Coronary artery (tissue), 2 donors: ENCODE measurements at places on chromosomes 4 and X.

DNA sequence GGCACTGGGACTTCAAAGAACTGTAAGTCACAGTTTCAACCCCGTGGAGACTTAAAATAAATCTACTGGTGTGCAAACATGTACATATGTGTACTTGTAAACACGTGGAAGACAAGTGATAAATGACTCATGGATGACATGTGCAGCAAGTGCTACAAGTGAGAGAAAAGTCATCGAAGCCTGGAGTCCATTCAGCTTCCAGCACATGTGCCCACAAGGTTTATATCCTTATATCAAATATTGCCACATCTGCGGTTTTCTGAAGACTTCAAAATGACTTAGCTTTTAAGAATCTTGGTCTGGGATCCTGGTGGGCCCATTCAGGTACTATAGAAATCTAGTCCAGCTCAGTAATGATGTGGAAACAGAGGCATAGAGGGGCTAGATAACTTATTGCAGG is 33.0 kb upstream of the TTC29 start:
- no peak for DNase-seq

- no peak for DNase-seq
These were observed 198.1 kb upstream of the NUDT6 start for GRCh38 chr4:123120473-123120872.

DNA sequence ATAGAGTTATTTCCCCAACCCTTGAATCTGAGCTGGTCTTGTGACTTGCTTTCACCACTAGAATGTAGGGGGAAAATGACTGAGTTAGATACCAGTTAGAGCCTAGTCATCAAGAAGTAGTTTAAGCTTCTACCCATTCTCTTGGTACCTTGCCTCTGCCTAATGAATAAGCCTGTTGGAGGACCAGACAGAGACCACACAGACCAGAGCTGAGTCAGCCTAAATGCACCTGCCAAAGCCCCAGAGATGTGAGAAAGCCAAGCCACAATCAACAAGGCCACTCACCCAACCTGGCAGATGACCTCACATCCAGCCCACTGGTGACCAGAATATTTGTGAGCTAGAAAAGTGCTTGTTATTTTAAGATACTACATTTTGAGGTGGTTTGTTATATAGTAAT is 85.2 kb upstream of the DCLK2 start:
- DNase-seq: no peak

DNA sequence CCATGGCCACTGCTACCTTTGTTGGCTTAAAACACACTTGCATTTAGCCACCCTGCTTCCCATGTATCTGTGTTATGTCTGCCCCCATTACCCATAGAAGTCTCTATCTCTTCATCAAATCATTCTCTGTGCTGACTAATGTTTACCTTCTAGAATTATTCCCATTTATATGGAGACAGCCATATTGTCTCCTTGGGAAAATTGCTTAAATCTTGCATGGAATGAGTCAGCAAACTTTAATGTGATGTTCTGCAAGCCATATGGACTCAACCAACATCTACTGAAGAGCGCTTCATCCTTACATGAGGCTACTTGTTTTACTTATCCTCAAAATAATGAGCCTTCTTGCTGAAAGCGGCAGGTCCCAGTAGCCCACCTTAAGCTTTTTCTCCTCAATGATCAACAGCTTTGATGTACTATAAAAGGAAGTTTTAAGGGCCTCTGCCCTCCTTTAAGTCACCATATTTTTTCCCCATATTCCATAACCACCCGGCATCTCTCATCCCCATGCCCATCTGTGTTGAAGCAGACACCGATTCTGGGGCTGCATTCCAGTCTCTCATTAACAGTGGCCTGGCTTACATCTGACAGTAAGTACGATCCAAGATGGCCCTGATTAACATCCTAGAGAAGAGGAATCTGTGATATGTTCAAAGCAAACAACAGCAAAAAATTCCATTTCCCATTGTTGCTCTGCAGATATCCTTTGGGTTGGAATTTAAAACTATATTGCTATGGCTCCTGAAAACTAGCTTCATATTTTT is 130.4 kb downstream of the ARHGAP6 start:
- DNase-seq: no peak

GRCh38 chr4:80219301-80220025 is 22.2 kb downstream of the PRDM8 start:
- DNase-seq: no peak

DNA sequence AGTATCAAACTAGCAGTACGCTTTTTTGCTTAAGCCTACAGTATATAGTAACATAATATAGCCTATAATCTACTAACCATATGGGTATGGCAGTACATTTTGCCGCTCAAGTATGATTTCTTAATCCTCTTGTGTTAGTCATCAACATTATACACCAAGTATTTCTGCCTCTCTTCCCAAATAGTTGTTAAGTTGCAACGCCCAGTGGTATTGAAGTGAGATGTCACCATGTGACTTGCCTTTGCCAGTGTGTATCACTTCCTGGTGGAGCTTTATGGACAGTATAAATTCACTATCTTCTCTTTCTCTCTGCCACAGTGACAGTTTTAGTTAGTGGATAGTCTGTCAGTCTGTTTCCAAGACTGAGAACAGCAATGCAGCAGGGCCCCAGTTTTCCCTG is 535.5 kb downstream of the PDHA2 start:
- DNase-seq: no peak

DNA sequence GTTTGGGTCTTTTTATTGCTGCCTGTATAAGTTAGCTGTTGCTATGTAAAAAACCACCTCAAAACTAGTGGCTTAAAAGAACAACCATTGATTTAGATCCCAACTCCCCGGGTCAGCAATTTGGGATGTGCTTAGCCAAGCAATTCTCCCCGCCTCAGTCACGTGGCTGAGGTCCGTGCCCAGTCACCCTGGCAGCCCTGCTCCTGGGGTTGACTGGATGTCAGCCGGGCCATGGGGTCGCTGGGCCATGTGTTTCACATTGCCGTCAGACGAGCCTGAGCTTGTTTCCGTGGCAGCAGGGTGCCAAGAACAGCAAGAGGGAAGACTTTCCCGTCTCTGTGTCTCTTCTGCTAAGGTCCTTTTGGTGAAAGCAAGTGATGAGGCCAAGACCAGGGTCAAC is 345.7 kb upstream of the FAT1 start:
- DNase-seq: no peak

- no peak for DNase-seq
These were observed 105.3 kb upstream of the NKX1-1 start for GRCh38 chr4:1511441-1512041.

DNA sequence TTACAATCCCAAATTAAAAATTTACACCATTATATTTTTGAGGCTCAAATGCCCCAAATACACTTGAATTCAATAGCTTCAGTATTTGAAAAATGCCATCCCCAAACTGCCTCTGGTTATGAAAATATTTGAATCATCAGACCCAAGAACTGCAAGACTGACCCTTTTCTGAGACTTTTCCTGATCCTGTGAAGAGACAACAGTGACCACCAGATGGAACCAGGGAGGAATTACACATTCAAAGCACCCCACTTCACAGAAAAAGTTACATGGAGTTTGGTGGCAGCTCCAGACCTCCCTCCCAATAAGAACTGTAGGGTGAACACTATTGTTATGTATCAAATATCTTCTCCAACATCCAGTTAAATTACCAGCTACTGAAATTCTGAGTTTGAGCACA is 44.0 kb upstream of the SCD5 start:
- DNase-seq: no peak

DNA sequence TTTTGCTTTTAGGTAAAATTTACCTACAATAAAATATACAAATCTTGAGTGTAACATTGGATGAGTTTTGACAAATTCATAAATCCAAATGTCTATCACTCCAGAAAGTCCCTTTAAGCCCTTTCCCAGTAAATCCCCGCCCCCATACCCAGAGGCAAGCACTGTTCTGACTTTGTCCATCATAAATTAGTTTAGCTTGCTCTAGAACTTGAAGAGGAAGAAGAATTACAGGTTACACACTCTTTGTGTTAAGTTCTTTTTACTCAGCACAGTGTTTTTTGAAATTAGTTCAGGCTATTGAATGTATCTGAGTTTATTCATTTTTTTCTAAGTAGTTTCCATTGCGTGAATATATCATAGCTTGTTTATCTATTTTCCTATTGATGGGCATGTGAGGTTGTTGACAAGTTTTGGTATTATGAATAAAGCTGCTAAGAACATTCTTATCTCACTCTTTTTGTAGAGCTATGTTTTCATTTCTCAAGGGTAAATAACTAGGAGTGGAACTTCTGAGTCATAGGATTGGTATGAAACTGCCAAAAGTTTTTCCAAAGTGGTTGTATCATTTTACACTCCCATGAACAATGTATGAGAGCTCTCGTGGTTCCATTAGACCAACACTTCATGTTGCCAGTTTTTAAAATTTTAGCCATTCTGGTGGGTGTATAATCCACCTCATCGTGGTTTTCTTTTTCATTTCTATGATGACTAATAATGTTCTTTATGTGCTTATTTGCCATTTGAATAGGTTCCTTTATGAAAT is 22.4 kb upstream of the HPSE start:
- DNase-seq: no peak

GRCh38 chrX:77597090-77597489 is 149.9 kb downstream of the FGF16 start:
- DNase-seq: no peak

GRCh38 chrX:8868906-8869305 is 67.7 kb upstream of the FAM9A start:
- DNase-seq: no peak

- no peak for DNase-seq
These were observed 8.4 kb upstream of the SORBS2 start for GRCh38 chr4:185820146-185821028.

DNA sequence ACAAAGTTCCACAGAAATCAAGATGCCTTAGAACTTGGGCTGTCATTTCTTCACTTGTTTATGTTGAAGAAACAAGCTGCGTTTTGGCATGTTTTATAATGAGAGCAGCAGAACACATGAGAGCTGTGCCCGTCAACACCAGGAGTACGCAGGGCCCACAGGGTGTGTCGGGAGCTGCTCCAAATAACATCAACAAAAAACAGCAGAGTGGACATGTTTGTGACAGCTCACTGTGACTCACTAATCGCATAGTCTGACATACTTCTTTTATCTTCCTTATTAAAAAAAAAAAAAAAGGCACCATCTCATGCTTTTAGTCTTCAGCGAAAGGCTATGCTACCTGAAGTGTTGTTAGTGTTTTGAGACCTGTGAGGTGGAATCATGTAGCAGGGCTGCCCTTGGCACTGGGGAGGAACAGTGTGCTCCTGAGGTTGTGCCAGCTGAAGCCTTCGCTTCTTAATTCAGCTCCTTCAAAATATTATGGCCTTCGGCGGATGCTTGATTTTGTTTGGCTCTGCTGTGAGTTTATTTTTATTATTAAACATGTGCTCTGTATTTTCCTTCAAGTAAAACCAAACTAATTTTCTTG is 32.8 kb downstream of the FHDC1 start:
- no peak for DNase-seq

DNA sequence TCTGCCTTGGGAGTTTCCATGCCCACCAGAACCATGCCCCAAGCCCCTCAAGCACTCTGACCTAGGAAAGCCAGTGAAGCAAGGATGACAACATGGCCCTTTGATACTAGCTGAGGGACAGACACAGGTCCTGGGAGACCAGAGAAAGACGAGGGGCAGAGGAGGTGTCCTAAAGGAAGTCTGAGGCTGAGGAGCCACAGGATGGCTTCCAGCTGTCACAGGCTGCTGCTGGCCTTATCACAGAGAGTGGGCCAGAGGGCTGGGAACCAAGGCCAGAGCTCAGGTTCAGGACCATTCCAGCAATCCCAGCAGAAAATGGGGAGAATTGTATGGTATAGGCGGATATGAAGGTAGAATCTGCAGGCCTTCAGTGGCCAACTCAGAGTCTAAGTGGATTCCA is 31.7 kb upstream of the MSANTD1 start:
- DNase-seq: no peak

- DNase-seq: peak; percentile 28
These were observed 55.8 kb downstream of the C4orf50 start for GRCh38 chr4:5962416-5962815.
